ENCODE measurements at places on chromosomes 6 and 20.

DNA sequence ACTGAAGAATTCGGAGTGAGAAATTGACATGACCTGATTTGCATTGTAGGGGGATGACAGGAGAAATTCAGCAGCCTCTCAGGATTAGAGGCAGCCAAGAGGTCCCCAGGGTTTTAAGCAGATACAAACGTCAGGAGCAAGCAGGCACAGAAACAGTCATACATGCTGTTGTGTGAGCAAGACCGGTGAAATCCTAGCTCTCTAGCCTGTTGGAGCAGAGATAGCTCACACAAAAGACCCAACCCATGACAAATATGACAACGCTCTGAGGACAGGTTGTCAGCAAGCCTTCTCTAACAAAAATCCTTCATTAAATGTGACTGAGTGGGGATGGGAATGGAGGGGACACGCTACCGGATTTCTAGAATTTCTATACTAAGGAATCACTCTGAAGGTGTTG is 23.0 kb upstream of the AKAP12 start:
- DNase-seq: no peak

- peak; percentile 4 for DNase-seq
These were observed 24.7 kb downstream of the ZSCAN31 start for GRCh38 chr6:28311139-28311823.

- DNase-seq: no peak
These were observed 58.2 kb upstream of the QKI start for GRCh38 chr6:163356324-163356723.

DNA sequence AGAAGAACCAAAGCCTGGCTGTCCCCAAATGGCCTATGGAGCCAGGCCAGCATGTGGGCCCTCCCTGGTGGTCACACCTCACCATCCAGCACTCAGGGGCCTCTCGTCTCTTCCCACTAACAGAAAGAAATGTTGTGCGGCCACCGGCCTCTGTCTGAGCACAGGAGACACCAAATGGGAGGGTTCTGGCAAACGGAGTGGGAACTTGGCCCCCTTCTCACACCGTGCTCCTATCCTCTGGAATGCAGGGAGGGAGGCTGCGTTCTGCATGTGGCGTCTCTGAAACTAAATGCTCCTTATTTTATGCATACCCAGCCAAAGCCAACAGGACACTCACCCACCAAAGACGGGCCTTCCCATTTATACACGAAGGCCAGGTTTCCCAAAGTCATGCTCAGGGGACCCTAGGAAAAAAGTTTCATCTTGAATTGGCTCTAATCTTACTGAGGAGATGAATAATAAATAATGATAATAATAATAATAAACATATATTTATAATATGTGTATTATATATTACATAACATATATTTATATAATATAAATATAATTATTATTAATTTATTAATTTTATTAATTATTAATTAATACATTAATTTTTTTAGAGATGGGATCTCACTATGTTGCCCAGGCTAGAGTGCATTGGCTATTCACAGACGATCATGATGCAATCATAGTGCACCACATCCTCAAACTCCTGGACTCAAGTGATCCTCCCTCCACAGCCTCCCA is 102.4 kb downstream of the FOXF2 start:
- no peak for DNase-seq

DNA sequence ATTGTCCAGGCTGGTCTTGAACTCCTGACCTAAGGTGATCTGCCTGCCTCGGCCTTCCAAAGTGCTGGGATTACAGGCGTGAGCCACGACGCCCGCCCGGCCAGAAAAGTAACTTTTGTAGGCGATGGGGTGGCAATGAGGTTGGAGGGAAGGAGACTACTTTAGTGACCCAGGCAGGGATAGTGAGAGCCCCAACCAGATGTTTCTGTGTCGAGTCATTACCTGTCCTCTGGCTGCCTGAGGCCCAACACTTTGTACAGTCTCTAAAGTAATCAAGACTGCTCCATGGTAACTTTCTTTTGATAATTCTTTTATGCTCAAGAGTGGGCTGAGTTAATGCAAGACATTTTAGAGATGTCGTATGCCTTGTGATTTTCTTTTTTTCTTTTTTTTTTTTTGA is 6.8 kb downstream of the SASH1 start:
- no peak for DNase-seq

GRCh38 chr20:17610566-17611289 is 40.9 kb downstream of the DSTN start:
- DNase-seq: no peak

- no peak for DNase-seq
These were observed 2.3 kb upstream of the HELZ2 start for GRCh38 chr20:63576311-63576710.

GRCh38 chr6:20892365-20892764 is 358.1 kb downstream of the CDKAL1 start:
- no peak for DNase-seq

DNA sequence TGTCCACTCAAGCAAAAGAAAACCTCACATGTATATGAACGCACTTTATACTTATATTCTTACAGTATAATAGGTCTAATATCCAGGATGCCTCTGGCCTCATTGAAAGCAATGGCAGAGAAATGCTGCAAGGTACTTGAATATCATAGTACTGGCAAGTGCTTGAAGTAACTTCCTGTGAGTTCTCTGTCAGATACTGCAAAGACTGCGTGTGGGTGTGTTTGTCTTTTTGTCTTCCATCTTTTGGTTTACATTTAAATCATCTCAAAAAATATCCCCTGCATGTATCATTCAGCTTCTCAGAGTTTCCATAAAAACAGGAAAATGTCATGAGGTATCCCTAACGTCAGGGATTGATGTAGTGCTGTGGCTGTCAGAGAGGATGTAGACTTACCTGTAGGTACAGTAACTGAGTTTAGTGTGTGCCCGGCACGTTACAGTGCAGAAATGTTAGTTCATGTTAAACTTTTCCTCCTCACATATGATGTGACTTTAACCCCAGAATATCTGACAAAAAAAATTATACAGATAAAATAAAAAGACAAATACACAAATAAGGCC is 184.3 kb downstream of the DST start:
- DNase-seq: no peak

- DNase-seq: no peak
These were observed 71.6 kb downstream of the SH3BGRL2 start for GRCh38 chr6:79702691-79703090.

- no peak for DNase-seq
These were observed 206.7 kb downstream of the MOXD1 start for GRCh38 chr6:132194529-132194928.

- no peak for DNase-seq
These were observed 5.5 kb upstream of the MAS1L start for GRCh38 chr6:29493261-29493660.

- no peak for DNase-seq
These were observed 135.2 kb downstream of the EYA2 start for GRCh38 chr20:47029845-47030244.

DNA sequence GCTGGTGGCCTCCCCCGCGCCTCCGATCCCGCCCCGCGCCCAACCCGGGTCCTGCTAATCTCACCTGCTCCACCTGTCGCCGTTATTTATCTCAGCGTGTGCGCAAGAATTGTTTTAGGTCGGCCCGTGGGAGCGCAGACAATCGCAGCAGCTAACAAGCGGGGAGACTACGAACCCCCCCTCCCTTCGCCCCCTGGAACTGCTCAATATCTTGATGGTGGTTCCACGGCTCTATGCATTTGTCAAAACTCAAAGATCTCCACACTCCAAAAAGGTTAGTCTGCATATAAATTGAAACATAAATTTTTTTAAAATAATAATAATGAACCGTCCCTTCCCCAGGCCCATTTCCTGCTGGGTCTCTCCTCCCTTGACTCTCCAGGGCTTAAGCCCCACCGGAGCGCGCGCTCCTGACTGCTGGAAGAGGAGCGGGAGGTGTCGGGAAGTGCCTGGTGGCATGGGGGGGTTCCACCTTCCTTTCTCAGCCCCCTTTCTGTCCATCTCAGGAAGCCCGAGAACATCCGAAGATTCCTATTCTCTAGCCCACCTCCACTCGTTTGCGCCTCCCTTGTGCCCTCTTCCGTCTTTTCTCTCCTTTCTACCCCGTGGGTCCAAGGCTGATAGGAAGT is 1.6 kb upstream of the MDGA1 start:
- DNase-seq: peak; percentile 85

GRCh38 chr20:62356589-62357186 is 10.4 kb downstream of the LAMA5 start:
- DNase-seq: peak; percentile 60

All from NCI-H1417 (cell line).